Hindlimb muscle (tissue), 1 donor: ENCODE measurements at places on chromosomes 5 and 9.

GRCh38 chr5:72245951-72246532 lies 74.0 kb downstream of the MRPS27 start:
- no peak for DNase-seq

DNA sequence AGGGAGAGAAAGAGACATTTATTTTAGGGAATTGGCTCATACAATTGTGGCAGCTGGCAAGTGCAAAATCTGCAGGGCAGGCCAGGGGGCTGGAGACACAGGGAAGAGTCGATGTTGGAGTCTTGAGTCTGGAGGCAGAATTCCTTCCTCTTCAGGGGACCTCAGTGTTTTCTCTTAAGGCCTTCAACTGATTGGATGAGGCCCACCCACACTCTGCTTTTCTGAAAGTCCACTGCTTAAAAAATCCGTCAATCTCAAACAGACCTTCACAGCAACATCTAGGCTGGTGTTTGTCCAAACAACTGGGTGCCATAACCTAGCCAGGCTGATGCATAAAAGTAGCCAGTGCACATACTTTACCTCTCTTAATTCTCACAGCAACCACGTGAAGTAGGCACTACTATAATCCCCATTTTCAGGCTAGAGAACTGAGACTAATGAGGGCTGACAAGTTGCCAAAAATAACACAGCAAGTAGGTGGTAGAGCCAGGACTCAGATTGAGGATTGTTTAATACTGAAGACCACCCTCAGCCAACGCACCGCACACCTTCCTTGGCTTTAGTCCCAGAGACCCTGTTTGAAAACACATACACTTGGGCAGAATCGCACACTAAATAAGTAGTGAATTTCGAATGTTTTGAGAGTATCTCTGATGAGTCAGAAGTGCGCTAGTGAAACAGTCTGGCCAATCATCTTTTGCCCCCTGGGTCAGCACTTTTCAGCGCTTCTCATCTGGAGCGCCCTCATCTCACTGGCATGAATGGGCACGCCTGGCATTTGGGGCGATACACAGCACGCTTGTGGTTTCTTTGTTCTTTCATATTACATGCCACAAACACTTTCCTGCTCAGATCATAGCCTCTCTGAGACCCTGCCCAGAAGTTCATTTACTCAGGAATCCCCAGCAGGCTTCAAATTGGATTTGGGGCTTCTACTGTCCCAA lies 591.4 kb downstream of the CCDC171 start:
- DNase-seq = no peak

GRCh38 chr5:4929092-4929655 lies 211.0 kb upstream of the ADAMTS16 start:
- DNase-seq = peak; percentile 32

GRCh38 chr5:43193181-43193893 lies 1.3 kb downstream of the NIM1K start:
- DNase-seq = peak; percentile 58

DNA sequence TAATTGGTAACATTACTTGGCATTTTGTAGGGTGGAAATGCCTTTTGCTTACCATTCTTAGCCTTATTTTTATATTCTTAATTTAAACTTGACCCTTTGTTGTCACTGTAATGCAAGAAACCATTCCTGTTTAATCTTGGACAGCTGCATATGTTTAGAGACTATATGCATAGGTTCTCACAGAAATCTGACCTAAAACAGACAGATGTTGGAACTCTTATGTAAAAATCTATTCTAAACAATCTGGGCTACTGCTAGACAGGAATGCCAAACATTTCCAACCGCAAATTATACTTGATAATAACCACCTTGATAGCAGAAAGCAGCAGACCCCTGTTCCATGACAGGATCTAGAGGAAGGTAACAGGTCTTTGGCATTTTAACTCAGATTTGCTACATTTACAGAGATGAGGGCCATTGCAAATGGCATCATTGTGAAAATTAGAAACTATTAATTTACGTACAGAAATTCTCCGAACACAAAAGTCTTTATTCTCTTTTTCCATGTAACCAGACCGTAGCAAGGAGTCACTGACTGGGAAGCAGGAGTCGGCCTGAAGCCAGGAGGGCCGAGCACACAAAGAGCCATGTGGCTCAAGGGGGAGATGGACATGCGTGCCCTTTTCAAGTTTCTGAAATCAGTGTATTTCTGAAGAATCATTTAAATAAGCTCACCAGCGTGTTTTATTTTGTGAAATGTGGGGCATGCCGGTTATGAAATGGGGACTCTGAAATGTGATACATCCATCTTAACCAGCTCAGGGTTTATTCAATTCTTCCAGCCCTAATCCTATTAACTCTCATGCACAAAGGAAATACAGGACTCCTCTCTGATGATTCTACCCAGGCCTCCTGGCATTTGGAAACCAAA lies 139.3 kb downstream of the AOPEP start:
- DNase-seq = peak; percentile 47

- DNase-seq = no peak
Observed at GRCh38 chr5:170486371-170486770, 17.4 kb upstream of the KCNIP1 start.

- DNase-seq = no peak
Observed at GRCh38 chr5:56985936-56986625, 34.2 kb upstream of the MIER3 start.

DNA sequence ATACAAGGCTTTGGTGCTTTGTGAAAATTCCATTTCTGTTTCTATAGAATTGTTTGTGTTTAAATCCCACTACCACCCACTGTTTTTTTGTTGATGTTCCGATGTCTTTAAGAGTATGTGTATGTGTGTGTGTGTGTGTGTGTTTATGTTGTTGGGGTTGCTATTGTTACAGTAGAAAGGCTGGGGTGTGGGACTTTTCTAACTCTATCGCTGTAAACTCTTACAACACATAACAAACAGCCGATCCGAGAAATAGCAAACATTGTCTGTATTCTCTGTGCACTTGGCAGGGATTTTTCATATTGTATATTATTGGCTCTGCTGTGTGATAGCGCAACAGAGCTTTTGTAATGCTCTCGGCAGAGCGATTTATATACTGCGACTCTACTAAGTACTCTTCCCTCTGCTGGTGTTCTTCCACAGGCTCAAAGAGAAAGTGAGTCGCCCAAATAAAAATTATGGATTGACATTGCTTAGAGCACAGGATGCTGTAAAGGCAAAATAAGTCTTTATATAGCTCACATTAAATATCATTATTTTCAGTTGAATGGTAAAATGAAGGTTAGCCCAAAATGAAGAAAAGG lies 492.2 kb upstream of the ARRDC3 start:
- peak; percentile 8 for DNase-seq

DNA sequence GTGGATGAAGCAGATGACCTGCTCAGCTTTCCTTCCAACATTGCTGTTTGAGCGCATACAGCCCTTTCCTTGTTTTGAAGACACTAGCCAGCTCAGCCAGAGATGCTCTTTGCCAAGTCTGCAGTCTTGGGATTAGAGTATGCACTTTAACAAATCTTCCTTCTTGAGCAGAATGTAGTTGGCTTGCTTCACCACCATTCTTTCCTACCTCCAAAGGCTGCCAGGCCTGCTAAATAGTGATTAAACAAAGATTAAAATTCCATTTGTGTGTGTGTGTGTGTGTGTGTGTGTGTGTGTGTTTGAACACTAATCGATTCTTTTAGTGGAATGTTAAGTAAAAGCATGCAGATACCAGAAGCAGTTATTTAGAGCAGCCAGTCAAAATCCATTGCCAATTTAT lies 97.6 kb downstream of the GALNT10 start:
- peak; percentile 78 for DNase-seq

GRCh38 chr5:14208071-14209021 lies 65.2 kb downstream of the TRIO start:
- DNase-seq = no peak

DNA sequence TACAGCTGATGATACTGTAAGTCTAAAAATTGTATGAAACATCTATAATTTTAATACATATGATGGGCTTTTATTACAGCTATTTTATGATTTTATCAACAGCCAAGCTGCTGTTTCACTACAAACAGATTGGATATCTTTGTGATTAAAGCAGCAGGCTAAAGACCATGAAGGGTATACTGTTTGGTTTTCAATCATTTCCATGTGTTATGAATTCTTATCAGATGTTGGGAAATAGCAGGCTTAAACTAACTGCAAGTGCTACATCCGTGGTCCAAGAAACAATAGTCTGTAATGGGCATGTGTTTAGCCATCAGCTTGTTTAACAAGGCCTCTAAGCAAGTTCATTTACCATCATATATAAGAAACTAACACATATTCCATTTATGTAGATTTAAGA lies 107.5 kb downstream of the CWC27 start:
- no peak for DNase-seq

GRCh38 chr5:142576804-142577203 lies 109.1 kb downstream of the FGF1 start:
- no peak for DNase-seq

GRCh38 chr5:855771-856530 lies 5.2 kb upstream of the ZDHHC11 start:
- no peak for DNase-seq

GRCh38 chr9:113543982-113544303 lies 80.4 kb downstream of the RGS3 start:
- DNase-seq = no peak

- DNase-seq = no peak
Observed at GRCh38 chr9:72627956-72628540, 106.6 kb downstream of the TMC1 start.

DNA sequence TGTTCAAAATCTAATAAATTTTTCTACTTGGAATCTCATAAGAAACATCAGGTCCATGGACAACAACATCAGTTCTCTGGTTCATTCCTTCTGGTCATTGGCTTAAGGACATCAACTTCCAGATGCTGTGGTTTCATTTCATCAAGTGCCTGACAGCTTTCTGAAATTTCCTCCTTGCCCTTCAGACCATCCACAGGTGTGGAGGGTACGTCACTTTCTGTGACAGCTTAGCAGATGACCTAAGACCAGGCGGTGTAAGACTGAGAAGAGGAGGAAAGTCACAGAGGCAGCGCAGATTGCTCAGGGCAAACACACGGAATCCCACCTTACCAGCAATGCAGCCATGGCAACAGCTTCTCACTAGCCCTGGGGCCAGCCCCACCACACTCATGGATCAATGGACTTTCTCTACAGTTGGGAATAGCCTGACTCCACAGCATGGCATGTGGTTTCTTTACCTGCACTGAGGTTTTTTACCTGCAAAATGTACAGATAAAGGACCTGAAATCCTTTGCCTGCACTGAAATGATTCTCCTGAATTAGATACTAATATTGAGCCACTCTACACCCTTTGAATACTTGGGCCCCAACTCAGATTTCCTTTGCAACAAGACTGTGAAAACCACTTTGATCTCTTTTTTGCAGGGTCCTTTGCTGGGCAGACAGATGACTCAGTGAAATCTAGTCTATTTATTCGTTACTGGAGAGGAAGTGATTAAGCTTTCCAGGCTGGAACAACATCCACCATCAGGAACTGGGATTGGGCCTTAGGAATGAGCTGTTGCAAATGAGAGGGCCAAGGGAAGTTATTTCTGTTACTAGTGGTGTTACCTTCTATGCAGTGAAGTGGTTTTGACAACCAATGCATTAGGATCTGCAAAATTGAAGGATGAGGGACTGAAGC lies 26.9 kb downstream of the TICAM2 start:
- no peak for DNase-seq

DNA sequence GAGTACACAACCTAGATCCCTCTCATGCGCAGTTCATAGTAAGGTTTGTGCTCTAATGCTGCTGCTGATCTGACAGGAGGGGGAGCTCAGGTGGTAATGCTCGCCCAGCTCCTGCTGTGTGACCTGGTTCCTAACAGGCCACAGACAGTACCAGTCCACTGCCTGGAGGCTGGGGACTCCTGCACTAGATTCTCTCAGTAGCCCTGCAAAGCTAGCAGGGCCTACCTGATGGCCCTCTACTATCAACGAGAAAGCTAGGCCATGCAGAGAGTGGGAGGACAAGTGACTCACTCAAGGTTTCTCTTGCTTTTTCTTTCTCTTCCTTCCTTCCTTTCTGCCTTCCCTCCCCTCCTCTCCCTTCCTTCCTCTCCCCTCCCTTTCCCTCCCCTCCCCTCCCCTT lies 55.1 kb upstream of the TEX48 start:
- no peak for DNase-seq

DNA sequence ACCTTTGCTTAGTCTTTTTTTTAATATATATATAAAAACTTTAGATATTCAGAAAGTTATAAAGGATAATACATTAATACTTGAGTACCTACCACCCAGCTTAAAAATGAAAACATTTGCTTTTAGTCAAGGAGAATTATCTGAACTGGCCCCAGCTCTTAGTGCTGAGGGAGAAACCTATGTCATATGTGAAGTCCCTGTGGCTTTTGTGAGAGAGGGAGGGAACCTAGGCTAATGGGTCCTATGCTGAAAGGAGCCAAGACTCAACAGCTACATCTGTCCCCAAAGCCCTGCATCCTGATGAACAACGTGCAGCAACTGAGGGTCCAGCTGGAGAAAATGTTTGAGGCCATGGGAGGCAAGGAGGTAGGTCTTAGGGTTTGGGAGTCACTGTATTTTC lies 92.0 kb upstream of the RUSC2 start:
- no peak for DNase-seq

DNA sequence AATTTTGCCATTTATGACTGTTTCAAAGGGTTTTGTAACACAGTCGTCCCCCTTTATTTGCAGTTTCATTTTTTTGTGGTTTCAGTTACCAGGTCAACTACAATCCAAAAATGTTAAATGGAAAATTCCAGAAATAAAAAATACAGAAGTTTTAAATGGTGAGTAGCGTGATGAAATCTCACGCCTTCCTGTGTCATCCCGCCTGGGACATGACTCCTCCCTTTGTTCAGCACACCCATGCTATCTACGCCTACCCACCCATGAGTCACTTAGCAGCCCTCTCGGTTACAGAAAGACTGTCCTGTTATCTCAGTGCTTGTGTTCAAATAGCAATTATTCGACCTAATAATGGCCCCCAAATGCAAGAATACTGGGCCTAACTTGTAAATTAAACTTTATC lies 765.3 kb upstream of the ADAMTS16 start:
- no peak for DNase-seq

DNA sequence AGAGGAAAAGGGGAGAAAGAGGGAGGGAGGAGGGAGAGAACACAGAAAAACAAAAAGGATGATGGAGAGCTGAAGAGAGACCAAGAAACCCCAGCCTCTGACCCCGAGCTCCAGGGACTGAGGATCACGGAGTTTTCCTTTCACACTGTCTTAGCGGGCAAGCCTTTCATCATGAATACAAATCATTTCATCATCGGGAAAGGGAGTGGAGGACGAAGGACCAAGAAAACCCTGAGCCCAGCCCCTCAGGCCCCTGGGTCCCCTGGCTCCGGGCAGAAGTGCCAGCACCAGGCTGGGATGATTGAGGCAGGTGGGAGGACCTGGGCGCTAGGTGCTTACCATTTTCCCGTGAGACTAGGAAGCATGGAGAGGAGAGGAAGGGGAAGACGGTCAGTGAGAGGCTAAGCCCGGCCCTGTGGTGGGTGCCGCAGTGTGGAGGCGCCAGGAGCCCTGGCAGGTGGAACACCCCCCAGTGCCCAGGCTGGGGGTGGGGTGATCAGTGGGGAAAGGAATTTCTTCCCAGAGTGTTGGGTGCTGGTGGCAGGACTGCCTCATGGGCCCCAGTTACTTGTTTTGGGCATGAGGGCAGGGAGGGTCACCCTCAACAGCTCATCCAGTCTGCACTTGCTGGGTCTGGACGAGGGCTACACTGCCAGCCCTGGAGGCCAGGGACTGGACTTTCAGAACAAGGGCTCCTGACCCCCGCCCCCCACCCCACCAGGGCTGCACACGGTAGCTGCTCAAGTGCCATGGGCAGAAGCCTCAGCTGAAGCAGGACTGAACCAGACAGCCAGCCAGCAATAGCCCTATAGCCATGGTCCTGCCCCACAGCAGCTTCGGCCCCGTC lies 49.0 kb upstream of the SARDH start:
- DNase-seq = no peak

- DNase-seq = no peak
Observed at GRCh38 chr5:173340984-173341383, 12.8 kb upstream of the STC2 start.

- no peak for DNase-seq
Observed at GRCh38 chr9:129549684-129550083, 71.2 kb downstream of the C9orf50 start.
